ENCODE measurements at places on chromosomes 3 and 15. TPM values are rescaled to one million over a fixed set of nuclear protein-coding genes. Genes with fewer than 3 reads are reported as not detected.

DNA sequence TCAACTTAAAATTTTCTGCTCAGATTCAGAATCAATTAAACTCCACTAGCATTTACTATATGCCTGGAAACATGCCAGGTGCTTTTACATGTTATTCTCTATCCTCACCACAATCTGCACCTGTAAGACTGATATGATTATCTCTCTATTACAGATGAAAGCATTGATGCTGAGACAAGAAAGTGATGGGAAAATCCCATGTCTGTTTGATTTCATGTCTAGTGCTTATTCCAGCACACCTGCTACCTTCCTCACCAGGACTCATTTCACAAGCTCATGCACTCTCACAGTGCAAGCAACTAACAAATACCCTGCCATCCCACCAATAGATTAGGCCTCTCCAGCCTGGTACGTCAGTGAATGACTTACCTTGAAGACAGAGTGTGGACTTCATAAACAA lies 25.0 kb upstream of the BCL6 start:
- no peak for DNase-seq
- H3K27ac ChIP-seq, result no peak overlapping the region
- no peaks in the 10 kb centered on the region for H3K27me3 ChIP-seq
- no peaks in the 10 kb centered on the region for H3K4me1 ChIP-seq

GRCh38 chr3:12661926-12662592 lies 1.9 kb downstream of the RAF1 start:
- H3K4me1 ChIP-seq, result peaks cover 36% of the 10 kb centered on the region
- peak overlapping the region; percentile 93 for H3K4me3 ChIP-seq
- H3K27me3 ChIP-seq, result no peaks in the 10 kb centered on the region
- peaks cover 9% of the 10 kb centered on the region for H3K36me3 ChIP-seq

- H3K4me1 ChIP-seq, result peaks cover 48% of the 10 kb centered on the region
- peak; percentile 95 for DNase-seq
- peaks cover 27% of the 10 kb centered on the region for H3K36me3 ChIP-seq
- H3K4me3 ChIP-seq, result peak overlapping the region; percentile 50
Measured at GRCh38 chr3:194134757-194135515, 1.0 kb upstream of the HES1 start.

GRCh38 chr15:65339920-65340319 lies 35.4 kb downstream of the RNU5B-1 start:
- H3K4me1 ChIP-seq, result no peaks in the 10 kb centered on the region
- no peak overlapping the region for H3K4me3 ChIP-seq
- peaks cover 12% of the 10 kb centered on the region for H3K27me3 ChIP-seq
- H3K27ac ChIP-seq, result no peak overlapping the region

- H3K27ac ChIP-seq, result no peak overlapping the region
- H3K4me1 ChIP-seq, result no peaks in the 10 kb centered on the region
- no peaks in the 10 kb centered on the region for H3K36me3 ChIP-seq
- no peak overlapping the region for H3K4me3 ChIP-seq
- DNase-seq, result no peak
- no peaks in the 10 kb centered on the region for H3K27me3 ChIP-seq
Measured at GRCh38 chr15:70014860-70015490, 82.7 kb downstream of the TLE3 start.

DNA sequence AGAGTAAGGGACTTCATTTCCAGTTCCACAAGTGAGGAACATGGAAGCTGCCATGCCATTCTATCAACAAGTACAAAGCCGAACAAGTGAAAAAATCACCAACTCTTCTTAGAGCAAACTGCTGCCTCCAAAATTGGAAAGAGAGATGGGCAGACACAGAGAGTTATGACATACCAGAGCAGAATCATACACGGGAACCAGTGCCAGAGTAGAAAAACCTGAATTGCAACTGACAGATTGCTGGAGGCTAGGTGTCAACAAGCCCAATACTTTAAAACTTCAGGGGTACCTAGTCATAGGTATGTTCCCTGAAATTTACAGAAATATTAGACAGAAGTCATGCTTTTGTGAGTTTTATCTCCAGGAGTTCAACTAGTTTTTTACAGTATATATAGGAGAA lies 62.0 kb downstream of the TTBK2 start:
- no peak for DNase-seq
- no peaks in the 10 kb centered on the region for H3K27me3 ChIP-seq

GRCh38 chr3:14252321-14253021 lies 73.9 kb downstream of the LSM3 start:
- no peaks in the 10 kb centered on the region for H3K36me3 ChIP-seq
- DNase-seq, result peak; percentile 93
- H3K4me3 ChIP-seq, result no peak overlapping the region
- peak overlapping the region; percentile 93 for H3K27ac ChIP-seq
- no peaks in the 10 kb centered on the region for H3K27me3 ChIP-seq
- peaks cover 70% of the 10 kb centered on the region for H3K4me1 ChIP-seq

DNA sequence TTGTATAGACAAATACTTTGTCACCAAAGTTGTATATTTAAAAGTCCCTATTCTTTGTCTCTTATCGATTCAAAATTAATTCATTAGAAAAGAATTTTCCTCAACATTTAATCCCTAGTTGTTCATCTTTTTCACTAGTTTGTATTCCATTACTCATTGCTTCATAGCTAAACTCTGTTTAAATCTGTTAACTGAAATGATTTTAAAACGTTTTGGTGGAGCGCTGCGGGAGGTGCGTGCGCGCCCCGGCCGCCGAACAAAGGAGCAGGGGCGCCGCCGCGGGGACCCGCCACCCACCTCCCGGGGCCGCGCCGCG lies 56.4 kb upstream of the GOLGA8A start:
- no peak for DNase-seq
- peaks cover 20% of the 10 kb centered on the region for H3K27me3 ChIP-seq
- H3K27ac ChIP-seq, result no peak overlapping the region
- no peaks in the 10 kb centered on the region for H3K4me1 ChIP-seq
- H3K36me3 ChIP-seq, result no peaks in the 10 kb centered on the region

ITIH1 gene
- total RNA-seq, result not detected

MRPS25 gene
- total RNA-seq, result 9.3 TPM

DAZL gene
- not detected for total RNA-seq

Data from SJSA1 (cell line).